Stimulated activated naive CD4-positive, alpha-beta T cell (primary cell): ENCODE measurements at places on chromosomes 12 and 14.

GRCh38 chr14:82521191-82521590 lies 987.5 kb upstream of the SEL1L start:
- DNase-seq: no peak

- no peak for DNase-seq
Measured at GRCh38 chr12:74365178-74365964, 172.3 kb upstream of the ATXN7L3B start.

GRCh38 chr12:11853126-11853525 lies 203.7 kb downstream of the ETV6 start:
- no peak for DNase-seq

DNA sequence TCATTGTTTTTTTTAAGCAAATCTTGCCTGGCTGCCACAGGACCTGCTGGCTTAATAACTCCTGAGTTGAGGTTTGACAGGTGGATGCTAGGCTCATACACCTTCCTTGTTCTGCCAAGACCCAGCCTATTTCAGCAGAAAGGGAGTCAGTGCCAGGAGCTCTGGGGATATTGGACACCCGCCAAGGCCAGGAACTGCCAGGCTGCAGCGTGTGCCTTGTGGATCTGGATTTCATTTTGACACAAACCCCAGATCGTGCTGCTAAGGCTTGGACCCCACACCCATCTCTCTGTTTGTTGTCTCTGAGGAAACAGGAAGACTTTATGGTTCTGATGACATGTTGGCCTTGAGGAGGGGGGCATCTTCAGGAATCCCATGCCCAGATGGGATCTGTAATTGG lies 44.4 kb upstream of the PRIMA1 start:
- no peak for DNase-seq

DNA sequence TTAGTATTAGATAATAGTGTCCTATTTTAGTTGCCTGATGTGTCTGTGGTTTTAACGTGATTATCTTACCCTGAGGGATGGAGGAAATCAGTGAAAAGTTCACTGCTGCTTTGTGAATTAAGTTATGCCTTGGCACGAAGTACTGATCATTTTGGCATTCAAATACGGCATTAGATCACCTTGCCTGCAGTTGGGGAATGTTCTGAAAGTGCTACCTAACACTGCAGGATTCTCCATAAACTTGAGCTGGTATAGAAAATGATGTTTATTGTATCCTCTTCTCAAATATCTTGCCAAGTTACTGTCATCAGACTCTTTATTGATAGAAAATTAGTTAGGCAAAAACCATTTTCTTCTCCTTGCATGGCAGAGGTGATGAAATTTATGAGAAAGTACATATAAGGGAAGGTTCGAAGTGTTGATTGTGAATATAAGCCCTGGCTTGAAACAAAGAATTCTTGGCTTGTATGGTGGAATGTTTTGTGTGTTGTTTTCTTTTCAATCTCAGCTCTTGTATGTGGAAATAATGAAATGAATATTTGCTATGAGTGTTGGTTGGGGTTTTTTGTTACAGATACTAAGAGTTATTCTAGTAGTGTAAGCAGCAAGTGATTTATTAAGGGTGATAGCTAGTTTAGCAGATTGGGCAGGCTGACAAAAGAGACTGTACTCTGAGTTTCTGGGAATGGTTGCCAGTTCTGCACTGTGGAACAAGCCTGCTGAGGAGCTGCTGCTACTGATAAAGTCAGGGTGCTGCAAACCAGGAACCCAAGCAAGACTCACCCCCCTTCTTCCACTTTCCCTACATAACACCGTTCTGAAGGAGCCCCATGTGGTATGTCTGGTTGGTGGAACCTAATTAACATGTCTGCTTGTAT lies 448.3 kb downstream of the PCNX1 start:
- no peak for DNase-seq

- DNase-seq: no peak
Measured at GRCh38 chr12:122523280-122523679, 3.5 kb downstream of the RSRC2 start.

DNA sequence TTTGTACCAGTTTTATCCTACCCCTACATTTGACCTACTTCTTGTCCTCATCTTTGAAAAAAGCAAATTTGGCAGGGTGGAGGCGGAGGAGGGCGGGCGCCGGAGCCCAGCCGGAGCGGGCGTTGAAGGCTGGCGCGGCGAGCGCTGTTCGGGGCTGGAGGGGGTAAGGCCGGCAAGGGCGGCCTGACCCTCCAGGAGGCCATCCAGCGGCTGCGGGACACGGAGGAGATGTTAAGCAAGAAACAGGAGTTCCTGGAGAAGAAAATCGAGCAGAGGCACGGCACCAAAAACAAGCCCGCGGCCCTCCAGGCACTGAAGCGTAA lies 27.2 kb downstream of the FBXO34 start:
- DNase-seq: no peak

- no peak for DNase-seq
Measured at GRCh38 chr12:107778383-107779025, 4.0 kb downstream of the ASCL4 start.

GRCh38 chr14:75222208-75222701 lies 45.8 kb upstream of the TMED10 start:
- DNase-seq: no peak

DNA sequence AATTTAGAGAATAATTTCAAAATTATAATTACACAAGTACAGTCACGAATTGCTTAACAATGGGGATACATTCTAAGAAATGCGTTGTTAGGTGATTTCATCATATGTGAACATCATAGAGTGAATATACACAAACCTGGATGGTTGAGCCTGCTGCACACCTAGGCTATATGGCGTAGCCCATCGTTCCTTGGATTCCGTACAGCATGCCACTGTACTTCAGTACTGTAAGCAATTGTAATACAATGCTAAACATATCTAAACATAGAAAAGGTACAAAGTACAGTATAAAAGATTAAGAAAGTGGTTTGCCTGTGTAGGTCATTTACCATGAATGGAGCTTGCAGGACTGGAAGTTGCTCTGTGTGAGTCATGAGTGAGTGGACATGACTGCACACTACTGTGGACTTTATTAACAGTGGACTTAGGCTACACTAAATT lies 286.2 kb downstream of the CACNA1C start:
- DNase-seq: no peak

DNA sequence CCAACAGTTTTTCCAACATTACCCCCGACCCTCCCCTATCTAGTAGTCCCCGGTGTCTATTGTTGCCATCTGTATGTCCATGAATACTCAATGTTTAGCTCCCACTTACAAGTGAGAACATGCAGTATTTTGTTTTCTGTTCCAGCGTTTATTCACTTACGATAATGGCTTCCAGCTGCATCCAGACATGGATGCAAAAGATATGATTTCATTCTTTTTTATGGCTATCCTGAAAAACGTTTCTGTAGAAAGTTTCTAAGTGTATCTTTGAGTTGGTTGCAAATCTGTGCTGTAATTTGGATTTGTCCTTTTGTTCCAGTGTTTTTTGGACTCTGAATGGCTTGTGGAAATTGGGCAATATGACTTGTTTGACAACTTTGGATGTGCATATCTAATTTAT lies 11.7 kb downstream of the SP1 start:
- no peak for DNase-seq

- no peak for DNase-seq
Measured at GRCh38 chr12:98371419-98371818, 144.0 kb upstream of the TMPO start.

DNA sequence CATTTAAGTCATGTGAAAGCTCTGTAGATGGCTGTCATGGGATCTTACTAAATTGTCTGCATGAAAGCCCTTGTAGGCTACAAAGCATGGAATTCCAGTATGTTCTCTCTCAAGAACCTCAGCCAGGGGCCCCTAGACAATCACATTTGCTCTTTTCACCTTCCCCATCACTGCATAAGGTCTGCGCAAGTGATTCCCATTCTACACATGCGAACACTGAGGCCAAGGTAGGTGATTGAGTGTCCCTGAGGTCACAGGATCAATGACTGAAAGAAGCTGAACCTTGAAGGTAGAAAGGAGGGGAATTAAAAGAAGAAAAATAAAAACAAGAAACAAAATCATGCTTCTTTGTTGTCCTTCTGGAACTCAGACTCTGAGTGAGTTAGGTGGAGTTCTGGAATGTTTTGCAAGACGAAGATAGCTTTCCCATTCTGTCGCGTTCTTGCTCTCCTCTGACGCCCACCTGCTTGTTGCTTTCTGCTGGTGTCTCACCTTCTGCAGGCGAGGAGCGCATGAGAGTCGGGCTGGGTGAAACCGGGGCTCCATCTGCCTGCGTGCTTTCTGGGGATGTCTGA lies 79.9 kb downstream of the SPRING1 start:
- DNase-seq: no peak

- DNase-seq: peak; percentile 38
Measured at GRCh38 chr12:111024205-111024801, 103.9 kb upstream of the MYL2 start.

GRCh38 chr12:48883305-48884161 lies 17.9 kb upstream of the RND1 start:
- no peak for DNase-seq

GRCh38 chr12:65923228-65923627 lies 98.9 kb downstream of the HMGA2 start:
- DNase-seq: no peak

DNA sequence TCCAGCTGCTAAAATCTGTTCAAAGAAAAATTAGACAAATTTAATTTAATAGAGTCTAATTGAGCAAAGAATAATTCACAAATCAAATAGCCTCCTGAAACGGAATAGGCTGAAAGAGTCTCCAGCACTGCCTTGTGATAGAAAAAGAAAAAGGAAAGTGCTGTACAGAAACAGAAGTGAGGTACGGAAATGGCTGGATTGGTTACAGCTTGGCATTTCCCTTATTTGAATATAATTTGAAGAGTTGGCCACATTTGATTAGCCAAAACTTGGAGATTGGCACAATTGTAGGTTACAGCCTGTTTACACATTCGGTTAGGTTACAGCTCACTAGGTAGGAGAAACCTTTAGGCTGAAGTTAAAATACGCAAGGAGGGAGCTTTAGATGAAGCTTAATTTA lies 24.8 kb upstream of the PCED1B start:
- DNase-seq: no peak

DNA sequence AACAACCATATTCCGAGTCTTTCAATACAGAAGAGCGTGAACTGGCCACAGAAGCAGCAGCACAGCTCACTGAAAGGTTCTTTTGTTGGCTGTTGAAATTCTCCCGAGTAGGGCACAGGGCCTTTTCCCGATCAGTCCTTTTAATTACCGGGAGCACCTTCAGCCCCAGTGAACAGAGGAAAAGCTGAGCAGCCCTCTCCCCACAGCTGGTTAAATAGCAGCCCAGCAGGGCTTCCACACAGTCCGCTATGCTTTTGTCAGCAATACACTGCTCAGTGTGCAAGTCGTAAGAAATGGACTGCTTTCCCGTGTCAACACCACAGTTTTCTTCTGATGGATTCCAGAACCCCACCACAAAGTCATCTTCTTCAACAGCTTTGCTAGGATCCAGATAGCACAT lies 61.3 kb downstream of the DICER1 start:
- no peak for DNase-seq

DNA sequence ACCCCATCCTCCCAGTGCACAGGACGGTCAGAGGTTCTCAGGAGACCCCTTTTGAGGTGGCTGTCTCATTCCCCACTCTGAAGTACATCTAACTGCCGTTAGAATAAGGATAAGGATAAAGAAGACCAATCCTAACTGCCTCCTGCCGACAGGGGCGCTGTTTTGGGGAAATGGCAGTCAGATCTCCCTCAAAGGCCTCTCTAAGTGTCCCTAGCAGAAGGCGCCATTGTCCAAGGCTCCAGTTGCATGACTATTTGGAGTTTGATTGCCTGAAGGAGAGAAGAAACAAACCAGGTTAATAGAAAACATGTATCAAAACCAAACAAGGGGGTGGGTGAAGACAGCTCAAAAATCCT lies 29.1 kb upstream of the KLRB1 start:
- DNase-seq: no peak

- no peak for DNase-seq
Measured at GRCh38 chr12:85468356-85469157, 188.5 kb downstream of the ALX1 start.

DNA sequence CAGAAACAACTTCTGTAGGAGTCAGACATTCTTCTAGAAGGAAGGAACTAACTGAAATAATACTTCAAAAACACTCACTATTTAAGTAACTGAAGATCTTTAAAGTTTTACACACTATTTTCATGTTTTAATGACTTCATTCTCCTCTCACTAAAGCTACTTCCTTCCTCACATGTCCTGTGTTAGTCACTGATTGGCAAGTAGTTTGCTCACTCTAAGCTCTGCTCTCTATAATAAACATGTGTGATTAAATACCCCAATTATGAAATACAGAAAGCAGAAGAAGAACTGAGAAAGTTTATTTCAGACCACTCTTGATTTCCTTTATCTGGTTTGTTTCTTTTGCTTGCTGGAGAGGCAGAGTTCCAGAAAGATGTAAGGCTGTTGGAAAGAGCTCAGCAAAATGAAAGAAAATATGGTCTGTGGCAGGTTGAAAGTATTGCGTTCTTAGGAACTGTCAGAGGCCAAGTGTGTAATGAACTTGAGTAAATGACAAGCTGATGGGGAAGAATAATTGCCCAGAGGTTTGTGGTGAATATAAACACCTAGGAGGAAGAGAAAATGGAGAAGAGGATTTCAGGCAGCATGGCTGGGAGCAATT lies 522.0 kb upstream of the SEL1L start:
- no peak for DNase-seq

DNA sequence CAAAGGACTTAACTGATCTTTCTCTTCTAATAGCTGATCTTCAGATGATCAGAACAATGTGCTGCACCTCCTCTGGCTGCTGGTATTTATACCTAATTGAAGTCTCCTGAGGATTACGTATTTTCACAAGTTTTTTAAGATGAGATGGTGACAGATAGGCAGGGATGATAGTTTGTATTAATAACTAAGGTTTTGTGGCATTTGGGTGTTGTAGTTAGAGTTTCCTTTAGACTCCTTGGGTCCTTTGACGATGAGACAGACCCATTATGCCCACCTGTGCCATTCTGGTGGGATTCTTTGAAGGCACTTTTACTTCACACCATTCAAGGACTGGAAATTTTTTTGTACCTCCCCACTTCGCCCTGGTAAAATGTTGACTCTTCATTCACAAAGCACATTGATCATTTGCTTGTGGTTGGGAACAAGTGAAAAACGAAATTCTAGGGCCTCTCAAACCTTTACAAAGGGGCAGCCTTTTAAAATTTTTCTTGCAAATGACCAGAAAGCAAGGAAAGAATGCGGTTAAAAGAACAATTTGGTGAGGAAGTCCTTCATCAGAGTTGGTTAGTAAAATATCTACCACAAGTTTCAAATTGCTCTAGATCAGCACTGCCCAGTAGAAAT lies at the start of gene IFNG:
TSS of gene IFNG (minus strand) at position 60 of the 624 bp plus-strand sequence. CDS start 125 bp downstream, outside the sequence.
- DNase-seq: no peak

DNA sequence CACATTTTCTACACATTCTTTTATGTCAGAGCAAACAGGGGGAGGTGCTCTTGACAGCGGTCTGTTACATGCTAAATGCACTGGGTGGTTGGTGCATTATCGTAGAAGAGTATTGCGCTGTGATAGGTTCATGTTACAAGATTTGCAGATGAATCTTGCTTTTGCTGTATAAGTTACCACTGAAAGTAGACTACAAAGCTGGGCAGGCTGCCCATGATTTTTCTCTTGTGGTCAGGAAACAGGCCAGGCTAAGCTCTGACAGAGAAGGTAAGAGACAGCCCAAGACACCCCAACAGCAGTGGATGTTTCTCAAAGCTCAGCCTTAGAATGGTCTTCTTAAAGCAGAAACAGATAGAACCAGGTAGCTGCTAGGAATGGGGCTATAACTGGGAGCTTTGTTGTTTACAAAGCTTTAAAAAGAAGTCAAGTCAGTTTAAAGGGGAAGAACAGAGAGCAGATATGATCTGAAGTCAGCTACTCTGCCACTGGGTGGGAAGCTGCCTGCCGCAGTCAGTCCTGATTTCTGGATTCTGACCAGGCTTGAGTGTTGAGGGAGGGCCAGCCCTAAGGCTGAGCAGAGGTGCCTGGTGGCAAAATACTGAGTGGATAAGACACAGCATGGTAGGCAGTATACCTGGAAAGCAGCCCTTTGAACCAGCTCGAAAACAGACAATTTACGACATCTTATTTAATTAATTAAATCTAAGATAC lies 9.4 kb downstream of the KCNA1 start:
- DNase-seq: no peak
